ENCODE measurements at places on chromosomes 16 and 17.
A peak's percentile ranks its signal among the peaks of the same experiment; 100 is the strongest.

DNA sequence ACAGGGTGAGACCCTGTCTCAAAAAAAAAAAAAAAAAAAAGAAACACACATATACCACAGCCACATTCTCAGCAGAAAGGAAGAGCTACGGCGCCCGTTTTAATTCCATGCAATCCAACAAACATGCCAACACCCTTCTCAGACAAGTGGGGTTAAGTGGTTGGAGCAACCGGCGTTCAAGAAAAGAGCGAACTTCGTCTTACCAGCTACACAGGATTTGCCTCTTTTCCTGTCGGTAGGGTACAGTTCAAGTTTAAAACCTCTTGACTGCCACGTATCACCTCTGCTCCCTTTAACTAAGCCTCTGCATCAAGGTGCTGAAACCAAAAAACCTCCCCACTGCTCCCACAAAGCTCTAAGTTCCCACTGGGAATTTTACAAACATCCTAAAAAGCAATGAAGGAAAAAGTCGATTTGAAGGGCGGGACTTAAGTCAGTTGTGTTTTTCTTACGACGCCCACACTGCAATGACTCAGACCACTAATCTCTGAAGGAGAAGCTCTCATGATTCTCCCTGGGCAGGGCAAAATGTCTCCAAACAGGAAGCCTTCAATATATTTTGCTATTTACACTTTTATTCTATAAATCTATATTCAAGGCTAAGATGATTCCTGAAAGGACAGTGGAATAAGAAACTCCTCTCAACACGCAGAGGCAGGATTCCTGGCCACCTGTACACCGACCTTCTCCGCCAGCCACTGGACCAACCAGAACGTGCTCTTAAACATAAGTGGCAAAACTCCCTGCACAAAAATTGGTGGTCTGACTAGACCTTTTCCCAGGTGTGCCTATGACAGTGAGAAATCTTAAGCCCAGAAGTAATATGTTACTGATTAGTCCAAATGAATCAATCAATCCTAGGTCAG, 18.8 kb downstream of the SRP68 start:
- no peak for DNase-seq

- no peak for DNase-seq
These were observed 2.1 kb upstream of the BAIAP2 start for GRCh38 chr17:81032641-81033480.

- no peak for DNase-seq
These were observed 5.2 kb upstream of the CDK3 start for GRCh38 chr17:75995385-75995925.

GRCh38 chr16:1123525-1124230, 27.6 kb upstream of the C1QTNF8 start:
- DNase-seq: no peak

DNA sequence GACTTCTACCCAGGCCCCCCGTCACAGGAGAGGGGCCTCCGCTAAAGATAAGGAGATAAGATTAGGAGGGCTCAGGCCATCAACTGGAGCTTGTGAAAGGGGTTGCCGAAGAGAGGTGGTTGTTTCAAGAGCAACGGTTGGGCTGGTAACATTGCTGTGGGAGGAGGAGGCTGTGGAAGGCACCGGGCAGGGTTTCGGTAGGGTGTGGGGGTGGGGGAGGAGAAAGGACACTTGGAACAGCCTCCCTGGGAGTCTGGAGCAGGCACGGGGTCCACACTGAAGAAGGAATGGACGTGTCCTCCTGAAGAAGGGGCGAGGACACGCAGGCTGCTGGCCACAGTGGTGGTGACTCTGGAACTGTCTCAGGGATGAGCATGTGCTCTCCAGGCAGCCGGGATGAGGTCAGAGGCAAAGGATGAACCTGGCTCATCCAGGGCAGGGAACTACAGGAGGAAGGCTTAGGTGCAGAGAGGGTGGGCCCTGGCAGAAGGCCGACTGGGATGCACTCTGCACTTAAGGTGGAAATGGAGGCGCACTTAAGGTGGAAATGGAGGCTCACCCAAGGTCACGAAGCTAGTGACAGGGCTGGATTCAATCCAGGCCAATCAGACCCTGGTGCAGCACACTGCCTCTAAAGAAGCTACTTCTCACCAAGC, 1.2 kb upstream of the EPX start:
- DNase-seq: no peak

DNA sequence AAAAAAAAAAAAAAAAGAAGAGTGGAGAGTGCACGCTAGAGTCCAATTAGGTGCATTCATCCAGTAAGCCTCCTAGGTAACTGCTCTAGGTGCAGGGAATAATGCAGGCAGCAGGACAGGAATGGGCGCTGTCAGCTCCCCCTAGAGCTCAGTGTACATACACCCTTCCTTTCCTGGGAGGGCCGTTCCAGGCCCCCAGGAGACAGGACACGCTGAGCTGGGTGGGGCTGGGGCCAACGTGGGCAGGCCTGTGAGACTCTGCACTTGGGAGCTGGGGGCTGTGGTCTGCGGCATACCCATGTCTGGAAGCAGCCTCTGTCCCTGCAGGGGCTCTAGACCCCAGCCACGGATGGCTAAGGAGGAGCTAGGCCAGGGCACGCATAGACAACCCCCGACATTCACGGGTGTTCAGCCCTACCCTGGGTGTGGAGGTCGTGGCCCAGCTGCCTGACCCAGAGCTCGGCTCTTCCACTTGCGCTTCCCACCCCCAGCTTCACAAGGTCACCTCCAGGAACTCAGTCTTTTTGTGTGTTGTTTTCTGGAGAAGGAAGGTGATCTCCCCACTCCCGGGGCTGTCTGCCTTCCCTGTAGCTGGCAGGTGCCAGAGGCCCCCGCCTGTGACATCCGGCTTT, 1.0 kb upstream of the ANTKMT start:
- no peak for DNase-seq

DNA sequence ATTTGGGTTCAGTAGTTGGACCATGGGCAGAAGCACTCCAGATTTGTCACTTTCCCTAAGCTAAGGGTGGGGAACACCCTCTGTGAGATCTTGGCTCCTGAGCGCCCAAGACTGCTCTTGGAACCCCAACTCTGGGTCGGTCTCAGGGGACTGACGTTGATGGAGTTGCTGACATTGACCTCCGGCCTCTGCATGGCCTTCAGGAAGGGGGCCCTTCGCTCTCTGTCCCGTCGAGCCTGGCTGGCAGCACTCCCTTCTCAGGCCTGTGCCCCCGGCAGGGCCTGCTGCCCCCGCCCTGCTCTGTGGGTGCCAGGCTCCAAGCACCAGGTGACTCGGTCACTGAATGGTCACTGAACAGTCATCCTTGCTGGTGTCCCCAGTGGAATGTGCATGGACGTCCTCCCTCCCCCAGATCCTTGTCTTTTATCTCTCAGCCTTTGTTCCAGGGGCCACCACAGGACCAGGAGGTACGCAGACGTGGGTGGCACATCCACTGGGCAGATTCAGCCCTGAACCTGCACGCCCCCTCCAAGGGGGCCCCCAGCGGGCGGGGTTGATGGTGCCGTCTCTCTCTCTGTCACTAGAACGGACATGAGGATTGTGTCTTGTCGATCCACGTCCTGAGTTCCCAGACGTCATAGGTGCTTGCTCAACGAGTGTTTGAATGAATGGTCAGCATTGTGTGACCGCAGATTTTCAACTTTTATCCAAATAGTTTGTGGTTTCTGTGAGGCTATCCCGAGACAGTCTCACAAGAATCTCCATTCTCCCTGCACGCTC, 314.5 kb downstream of the SEC14L1 start:
- no peak for DNase-seq

DNA sequence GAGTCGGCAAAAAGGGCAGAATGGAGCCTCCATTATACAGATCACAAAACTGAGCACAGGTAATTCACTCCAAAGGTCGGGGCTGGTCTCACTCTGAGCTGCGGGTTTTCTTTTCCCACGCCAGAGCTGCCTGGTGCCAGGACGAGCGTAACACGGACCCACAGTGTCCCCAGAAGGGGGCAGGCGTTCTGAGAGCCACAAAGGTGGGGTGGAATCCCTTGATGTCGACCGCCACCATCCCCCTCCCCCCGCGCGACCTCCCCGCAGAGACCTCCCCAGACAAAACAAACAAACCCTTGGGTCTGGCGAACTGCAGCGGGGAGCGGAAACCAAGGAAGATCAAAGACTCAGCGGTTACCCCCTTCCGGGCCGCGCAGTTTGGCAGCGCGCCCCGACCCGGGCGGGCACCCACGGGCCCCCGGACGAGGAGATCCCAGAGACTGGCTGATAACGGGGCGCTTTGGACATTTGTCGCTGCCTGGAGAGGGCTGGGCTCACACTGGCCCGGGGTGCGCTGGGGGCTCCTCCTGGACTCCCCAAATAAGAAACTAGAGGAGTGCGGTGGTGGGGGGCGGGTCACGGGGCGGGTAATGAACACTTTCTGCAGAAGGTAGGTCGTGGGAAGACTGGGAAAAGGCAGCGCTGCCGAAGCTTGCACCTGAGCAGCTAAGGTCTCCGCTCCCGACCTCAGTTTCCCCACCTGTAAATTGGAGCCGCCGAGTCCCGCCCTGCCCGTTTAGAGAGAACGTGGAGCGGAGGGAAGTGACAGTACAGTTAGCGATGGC, 664 bp upstream of the NKD1 start:
- DNase-seq: peak; percentile 71

- DNase-seq: peak; percentile 25
These were observed 15.3 kb downstream of the DLG4 start for GRCh38 chr17:7204336-7204735.

GRCh38 chr17:80960037-80960796, 31.4 kb upstream of the CHMP6 start:
- DNase-seq: no peak

- DNase-seq: no peak
These were observed 89.8 kb upstream of the TMEM97 start for GRCh38 chr17:28228986-28229729.

GRCh38 chr17:15457723-15458094, 9.7 kb downstream of the CDRT4 start:
- no peak for DNase-seq

- no peak for DNase-seq
These were observed 81.2 kb downstream of the CYB561 start for GRCh38 chr17:63364944-63365343.

GRCh38 chr17:35849469-35850348, 19.0 kb downstream of the HEATR9 start:
- peak; percentile 24 for DNase-seq

DNA sequence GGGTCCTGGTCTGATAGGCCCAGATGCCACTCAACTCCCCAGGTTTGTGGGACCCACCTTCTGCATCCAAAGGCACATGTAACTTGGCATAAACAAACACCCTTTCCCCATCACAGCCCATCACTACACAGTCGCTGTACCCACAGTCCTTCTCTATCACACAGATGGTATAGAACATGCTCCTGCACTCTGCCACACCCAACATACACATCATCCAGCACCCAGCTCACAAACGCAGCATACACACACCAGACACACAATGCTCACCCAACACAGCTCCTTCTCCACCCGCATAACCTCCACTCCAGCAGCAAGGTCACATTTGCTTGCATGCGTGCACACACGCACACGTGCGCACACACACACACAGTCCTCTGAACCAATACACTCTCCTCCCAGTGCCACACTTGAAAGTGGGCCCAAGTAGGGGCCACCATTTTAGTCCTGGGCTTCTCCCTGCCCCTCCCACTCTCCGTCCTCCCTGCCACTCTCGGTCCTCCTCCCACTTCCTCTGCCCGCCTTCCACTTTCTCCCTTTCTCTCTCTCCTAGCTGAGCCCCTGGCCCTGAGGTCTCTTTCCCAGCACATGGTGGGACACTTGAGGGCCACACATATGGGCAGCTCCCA, 8.5 kb upstream of the TMEM92 start:
- DNase-seq: no peak

DNA sequence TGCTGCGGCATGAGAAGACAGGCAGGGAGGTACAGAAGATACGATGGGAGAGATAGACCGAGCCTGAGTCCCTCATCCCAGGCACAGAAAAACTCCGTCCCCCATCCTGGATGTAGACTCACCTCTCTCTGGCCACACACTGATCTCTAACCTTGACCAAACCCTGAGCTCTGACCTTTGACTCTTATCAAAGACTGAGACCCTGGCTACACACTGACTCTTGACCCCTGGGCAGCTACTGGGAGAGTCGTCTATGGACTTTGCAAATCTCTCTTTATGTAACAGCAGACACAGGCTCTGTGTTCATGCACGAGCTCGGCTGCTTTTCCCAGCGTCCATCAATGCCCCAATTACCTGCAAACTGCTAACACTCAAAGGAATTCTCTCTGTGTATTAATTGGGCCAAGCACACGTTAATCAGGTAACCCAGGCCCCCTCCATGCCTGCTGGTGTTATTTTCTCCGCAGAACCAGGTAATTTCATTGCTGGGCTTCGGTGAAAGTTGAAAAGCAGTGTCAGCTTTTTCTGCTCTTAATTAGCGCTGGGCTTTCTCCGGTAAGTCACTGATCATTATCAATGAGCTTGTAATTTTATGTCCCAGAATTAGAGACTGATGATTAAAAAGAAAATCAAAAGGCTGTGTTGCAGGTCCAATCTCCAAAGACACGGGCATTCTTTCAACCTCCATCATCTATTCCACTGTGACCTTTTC, 179.4 kb upstream of the NLRP1 start:
- DNase-seq: no peak

- no peak for DNase-seq
These were observed 18.2 kb upstream of the METTL2A start for GRCh38 chr17:62405451-62405850.

- no peak for DNase-seq
These were observed 78.5 kb downstream of the WWOX start for GRCh38 chr16:78177987-78178386.

GRCh38 chr17:45935197-45935709, 40.9 kb downstream of the MAPT start:
- no peak for DNase-seq

GRCh38 chr17:2395258-2396181, 5.3 kb downstream of the MNT start:
- DNase-seq: no peak

- no peak for DNase-seq
These were observed 286.2 kb upstream of the FOXF1 start for GRCh38 chr16:86224126-86224525.

GRCh38 chr16:16018705-16019104, 69.3 kb downstream of the ABCC1 start:
- no peak for DNase-seq

DNA sequence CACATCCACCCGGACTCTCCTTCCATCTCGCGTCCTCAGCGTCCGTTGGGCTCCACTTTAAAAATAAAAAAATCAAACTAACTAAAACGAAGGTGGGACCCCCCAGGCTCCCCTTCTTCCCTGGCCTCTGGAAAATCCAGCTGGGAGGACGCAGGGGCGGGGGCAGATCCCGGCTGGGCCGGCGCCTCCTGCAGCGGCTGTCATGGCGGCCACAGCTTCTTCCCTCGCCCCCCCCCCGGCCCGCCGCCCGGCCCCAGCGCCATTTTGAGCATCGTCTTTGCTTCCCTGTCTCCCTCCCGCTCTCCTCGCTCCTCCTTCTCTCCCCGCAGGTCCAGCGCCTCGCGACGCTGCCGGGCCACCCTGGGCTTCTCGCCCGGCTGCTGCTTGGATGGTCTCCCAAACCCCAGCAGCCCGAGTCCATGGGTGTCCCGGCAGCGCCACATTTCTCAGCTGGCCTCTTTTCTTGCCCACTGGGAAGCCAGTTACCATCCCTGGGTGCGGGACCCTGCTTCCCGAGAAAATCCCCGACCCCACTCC, 3.3 kb downstream of the HOXB2 start:
- DNase-seq: peak; percentile 17
